Dermis microvascular lymphatic vessel endothelial cell (primary cell): ENCODE measurements at places on chromosomes 1 and 21. TPM values are rescaled to one million over a fixed set of nuclear protein-coding genes. Genes with fewer than 3 reads are reported as not detected.

Gene FCER1A
- not detected in 2 replicates for total RNA-seq

Gene HEATR1
- 21.6 and 22.0 TPM in 2 replicates for total RNA-seq

Gene SYT11
- total RNA-seq = 14.2 and 20.3 TPM in 2 replicates

Gene EPHB2
- 26.6 and 41.2 TPM in 2 replicates for total RNA-seq

Gene GNG12
- 144 and 222 TPM in 2 replicates for total RNA-seq

Gene CRNN
- total RNA-seq = not detected in 2 replicates

Gene LRRC39
- under 0.01 TPM in 1 of 2 replicates, not detected in the other for total RNA-seq

Gene TPTE
- total RNA-seq = not detected in 2 replicates

Gene HMCN1
- 4.0 and 21.5 TPM in 2 replicates for total RNA-seq

Gene ATAD3A
- total RNA-seq = 25.0 and 27.4 TPM in 2 replicates

Gene ADAMTS1
- 7.5 and 10.1 TPM in 2 replicates for total RNA-seq

Gene FABP3
- total RNA-seq = 0.13 and 1.3 TPM in 2 replicates

Gene KRTAP13-2
- not detected in 2 replicates for total RNA-seq
